Activated naive CD8-positive, alpha-beta T cell treated with anti-CD3 and anti-CD28 coated beads for 36 hours (primary cell): ENCODE measurements at places on chromosomes 13 and 19. TPM values are rescaled to one million over a fixed set of nuclear protein-coding genes. Genes with fewer than 3 reads are reported as not detected.

GRCh38 chr19:46503848-46504453 is 8.3 kb upstream of the PNMA8B start:
- no peak for DNase-seq

DNA sequence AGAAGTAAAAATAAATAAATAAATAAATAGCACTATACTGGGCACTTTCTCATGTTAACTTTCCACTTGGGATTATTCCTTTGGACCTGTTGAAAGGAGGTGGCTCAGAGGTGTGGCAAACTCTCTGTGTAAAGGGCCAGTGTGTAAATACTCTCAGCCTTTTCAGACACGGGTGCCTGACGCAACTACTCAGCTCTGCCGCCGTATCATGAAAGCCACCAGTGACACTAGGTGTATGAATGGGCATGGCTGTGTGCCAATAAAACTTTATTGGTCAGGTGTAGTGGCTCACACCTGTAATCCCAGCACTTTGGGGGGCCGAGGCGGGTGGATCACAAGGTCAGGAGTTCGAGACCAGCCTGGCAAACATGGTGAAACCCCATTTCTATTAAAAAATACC is 20.1 kb upstream of the SLC39A3 start:
- DNase-seq: no peak

GRCh38 chr19:6886277-6886897 is 992 bp upstream of the ADGRE1 start:
- no peak for DNase-seq

GRCh38 chr19:49512970-49513745 is 697 bp downstream of the FCGRT start:
- DNase-seq: no peak

DNA sequence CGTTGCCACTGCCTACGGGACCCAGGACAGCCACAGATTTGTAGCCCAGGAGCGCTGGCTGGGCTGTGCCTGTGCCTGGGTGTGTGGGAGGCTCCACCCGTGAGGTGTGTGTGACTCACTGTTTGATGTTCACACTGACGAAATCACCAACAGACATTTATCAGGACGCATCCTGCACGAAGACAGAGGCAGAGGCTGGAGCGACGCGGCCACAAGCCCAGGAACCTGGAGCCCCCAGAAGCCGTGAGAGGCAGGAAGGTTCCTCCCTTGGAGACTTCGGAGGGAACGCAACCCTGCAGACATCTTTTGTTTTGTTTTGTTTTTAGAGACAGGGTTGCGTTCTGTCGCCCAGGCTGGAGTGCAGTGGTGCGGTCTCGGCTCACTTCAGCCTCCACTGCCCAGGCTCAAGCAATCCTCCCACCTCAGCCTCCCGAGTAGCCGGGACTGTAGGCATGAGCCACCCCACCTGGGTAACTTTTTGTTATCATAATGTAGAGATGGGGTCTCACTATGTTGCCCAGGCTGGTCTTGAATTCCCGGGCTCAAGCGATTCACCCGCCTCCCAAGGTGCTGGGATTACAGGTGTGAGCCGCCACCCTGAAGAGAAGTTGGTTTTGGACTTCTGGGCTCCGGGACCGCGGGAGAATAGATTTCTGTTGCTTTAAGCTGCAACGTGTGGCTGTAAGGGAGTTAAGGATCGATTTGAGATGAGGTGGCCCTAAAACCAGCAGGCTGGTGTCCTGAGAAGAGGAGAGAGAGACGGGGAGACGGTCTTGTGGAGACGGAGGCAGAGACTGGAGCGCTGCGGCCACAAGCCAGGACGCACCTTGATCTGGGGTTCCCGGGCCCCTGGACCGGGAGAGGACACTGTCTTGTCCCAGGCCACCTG is 24.9 kb upstream of the WDR18 start:
- peak; percentile 38 for DNase-seq

- DNase-seq: no peak
Measured at GRCh38 chr19:5193192-5193591, 147.4 kb downstream of the PTPRS start.

DNA sequence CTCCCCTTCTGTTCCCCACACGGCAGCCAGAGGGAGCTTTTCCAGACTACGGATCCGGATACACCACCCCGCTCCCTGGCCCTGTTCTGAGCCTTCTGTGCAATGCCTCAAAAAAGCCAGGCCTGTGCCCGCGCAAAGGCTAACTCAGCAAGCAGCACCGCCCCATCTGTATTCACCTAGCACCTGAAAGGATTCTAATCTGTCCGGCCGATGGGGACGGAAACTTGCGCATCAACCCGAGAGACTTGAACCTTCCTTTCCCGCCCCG is 589 bp downstream of the ZBTB45 start:
- peak; percentile 62 for DNase-seq

DNA sequence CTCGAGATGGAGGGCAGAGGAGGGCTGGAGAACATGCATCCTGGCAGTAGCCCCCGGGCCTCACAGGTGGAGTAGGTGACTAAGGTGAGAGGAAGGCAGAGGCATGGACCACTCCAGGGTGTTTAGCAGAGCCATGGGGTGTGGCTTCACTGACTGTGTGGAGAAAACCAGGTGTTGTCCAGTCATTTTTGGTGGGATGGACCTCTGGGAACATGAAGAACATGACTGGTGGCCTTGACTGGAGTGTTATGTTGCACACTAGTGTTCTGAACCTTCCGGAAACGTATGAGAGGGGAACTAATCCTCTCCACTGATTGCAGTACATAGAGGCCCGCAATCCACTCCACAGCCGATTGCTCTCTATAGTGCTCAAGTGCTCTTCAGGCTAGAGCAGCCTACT is 16.9 kb downstream of the MED26 start:
- no peak for DNase-seq

DNA sequence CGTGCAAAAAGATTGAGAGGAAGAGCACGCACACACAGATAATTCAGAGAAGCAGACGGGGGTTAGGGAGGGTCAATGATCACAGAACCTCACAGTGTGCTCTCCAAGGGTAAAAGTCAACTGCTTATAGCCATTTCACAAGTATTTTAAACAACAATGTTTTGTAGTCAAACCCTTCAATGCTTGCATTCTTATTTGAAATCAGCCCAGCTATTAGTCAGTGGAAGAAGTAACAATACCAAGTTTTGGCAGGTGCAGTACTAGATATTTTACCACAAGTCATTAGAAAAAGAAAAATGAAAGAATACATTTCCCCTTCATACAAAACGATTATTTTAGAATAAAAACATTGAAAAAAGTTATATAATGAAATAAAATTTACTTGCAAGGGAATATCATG is 2.6 kb downstream of the CSNK1A1L start:
- DNase-seq: no peak

GRCh38 chr19:10189616-10190015 is 5.1 kb downstream of the DNMT1 start:
- peak; percentile 28 for DNase-seq

DNA sequence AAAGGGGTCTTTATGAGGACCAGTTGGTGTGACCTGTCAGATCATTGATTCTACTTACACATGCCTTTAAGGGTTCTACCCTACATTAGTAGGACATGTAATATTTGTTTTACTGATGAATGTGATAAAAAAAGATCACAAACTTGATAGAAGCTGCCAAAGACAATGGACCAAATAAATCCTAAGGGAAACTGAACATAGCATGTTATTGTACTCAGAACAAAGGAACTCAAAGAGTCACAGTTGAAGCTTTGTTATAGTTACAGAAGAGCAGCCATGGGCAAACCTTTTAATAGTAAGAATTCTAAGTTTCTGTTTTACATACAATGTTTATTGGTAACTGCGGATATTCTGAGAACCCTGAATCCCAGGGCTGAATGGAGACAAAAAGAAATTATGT is 780.1 kb downstream of the SLITRK6 start:
- DNase-seq: no peak

DNA sequence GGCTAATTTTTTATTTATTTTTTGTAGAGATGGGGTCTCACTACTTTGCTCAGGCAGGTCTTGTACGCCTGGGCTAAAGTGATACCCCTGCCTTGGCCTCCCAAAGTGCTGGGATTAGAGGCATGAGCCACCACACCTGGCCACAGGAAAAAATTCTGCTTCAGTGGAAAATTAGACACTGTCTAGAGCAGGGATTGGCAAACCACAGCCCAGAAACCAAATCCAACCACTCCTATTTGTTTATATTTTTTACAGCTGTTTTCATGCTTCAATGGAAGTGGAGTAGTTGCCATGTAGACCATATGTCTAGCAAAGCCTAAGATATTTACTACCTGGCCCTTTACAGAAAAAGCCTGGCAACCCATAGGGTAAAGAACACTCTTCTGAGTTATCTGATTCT is 123.7 kb upstream of the MRI1 start:
- DNase-seq: no peak

GRCh38 chr19:5624018-5624663 is 1.3 kb downstream of the SAFB start:
- DNase-seq: peak; percentile 8

DNA sequence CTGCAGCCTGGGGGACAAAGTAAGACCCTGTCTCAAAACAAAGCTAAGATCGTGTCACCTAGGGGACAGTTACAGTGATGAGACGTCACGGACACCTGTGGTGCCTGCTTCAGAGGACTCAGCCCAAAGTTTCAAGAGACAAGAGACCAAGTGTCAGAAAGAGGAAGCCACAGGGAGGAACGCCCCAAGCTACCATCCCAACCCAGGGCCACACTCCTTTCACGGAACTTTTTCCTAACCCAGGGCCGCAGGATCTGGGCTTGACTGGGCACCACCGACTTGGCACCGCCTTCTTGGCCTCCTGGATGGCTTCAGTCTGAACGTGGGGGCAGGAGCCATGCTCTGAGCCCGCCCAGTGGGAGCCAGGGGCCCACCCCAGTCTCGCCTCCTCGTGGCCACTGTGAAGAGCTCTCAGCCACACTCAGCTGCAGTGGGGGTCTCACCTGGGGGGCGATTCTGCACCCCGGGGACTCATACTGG is 8.5 kb downstream of the MOB3A start:
- peak; percentile 47 for DNase-seq

S1PR5 gene
- total RNA-seq: not detected

GRK1 gene
- total RNA-seq: not detected

ASPDH gene
- total RNA-seq: not detected

DMKN gene
- total RNA-seq: 1.5 TPM

ZNF578 gene
- total RNA-seq: 1.1 TPM

PEG3 gene
- total RNA-seq: 0.14 TPM

SAFB gene
- 123 TPM for total RNA-seq

TNFRSF19 gene
- total RNA-seq: 0.08 TPM

C1QTNF9 gene
- total RNA-seq: not detected

ALOX5AP gene
- total RNA-seq: 16.4 TPM

NCR1 gene
- not detected for total RNA-seq

ACER1 gene
- not detected for total RNA-seq

ITGBL1 gene
- not detected for total RNA-seq

CYP4F11 gene
- total RNA-seq: not detected
